ENCODE measurements at places on chromosomes 4 and X.

GRCh38 chr4:73005514-73005913, 64.0 kb downstream of the COX18 start:
- no peak for DNase-seq

DNA sequence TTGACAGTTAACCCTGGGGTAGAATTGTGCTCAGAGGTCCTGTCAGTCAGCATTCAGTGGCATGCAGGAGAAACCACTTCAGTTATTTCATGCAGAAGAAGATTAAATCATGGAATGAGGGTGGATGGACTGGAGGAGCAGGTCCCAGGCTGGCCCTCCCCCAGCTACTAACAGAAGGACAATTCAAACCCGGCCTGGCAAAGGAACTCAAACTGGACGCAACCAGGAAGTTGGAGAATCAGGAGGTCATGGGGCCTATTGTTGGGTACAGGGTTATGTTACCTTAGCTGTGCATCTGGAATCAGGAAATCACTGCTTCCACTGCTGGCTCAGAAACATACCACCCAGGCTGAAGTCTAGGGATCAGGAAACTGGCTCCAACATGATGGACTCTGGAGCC, 121.4 kb downstream of the GPAT3 start:
- DNase-seq = no peak

- DNase-seq = no peak
Observed at GRCh38 chr4:38948551-38948950, 80.9 kb downstream of the FAM114A1 start.

DNA sequence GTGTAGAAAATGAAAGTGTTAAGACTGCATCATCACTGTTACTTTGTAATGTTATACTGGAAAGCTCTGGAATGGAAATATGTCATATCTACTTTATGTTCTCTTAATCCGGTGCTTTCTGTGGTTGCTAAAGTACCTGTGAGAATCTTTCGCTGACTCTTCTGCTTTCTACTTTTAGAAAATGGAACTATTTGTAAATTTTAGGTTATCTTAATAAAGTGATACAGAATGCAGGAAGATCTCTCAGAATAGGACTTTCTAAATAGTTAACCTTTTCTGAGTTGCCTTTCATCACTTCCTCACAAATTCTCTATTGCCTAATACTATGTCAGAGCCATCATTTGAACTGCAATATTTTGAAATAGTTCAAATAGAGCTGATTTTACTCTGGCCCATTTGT, 69.3 kb downstream of the BMP2K start:
- DNase-seq = no peak

DNA sequence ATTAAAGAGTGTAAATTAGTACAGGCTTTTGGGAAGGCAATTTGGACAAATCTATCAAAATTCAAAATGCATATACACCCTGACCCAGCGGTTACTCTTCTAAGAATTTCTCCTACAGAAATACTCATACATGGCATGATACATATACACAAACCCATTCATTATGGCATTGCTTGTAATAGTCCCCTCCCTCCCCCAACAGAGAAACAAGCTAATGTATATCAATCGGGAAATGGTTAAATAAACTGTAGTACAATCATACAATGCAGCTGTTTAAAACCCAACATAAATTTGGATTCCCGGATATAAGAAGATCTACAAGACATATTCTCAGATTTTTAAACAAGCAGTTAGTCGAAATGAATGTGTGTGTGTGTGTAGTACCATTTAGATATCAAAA, 808 bp downstream of the HUWE1 start:
- no peak for DNase-seq

DNA sequence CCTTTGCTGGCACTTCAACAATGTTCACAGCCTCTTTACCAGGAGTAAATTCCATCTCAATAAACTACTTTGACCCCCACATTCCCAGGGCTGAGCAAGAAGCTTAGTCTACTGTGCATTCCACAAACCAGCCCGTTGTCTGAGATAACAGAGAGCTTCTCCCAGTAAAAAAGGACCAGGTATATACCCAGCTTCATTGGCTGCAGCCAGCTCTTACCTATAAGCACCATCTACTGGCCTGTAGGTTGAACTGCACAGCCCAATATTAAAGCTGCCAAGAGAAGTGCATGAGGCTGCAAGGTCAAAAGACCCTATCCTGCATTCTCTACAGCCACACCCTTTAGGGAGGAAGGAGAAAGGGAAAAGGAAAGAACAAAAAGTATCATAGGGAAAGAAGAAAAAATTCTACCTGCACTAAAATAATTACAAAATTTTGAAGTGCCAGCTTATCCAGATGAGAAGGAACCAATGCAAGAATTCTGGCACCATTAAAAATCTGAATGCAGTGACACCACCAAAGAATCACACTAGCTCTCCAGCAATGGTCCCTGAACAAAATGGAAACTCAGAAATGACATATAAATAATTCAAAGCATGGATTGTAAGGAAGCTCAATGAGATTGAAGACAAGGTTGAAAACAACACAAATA, 45.7 kb upstream of the INTU start:
- DNase-seq = no peak

GRCh38 chr4:1170156-1170975, 2.0 kb downstream of the SPON2 start:
- DNase-seq = no peak

- no peak for DNase-seq
Observed at GRCh38 chrX:77060572-77060971, 386.6 kb upstream of the FGF16 start.

- DNase-seq = no peak
Observed at GRCh38 chr4:70158576-70158975, 4.5 kb downstream of the PRR27 start.
